ENCODE measurements at places on chromosomes 3 and 15. TPM values are rescaled to one million over a fixed set of nuclear protein-coding genes. Genes with fewer than 3 reads are reported as not detected.

Gene OR5K2
- not detected for polyA plus RNA-seq

Gene GORASP1
- polyA plus RNA-seq, result 36.7 TPM

Gene TNK2
- polyA plus RNA-seq, result 1.1 TPM

Gene SLC6A20
- polyA plus RNA-seq, result not detected

Gene HYPK
- polyA plus RNA-seq, result 16.2 TPM

Gene FOXB1
- not detected for polyA plus RNA-seq

Gene WDR49
- not detected for polyA plus RNA-seq

Gene AGBL1
- polyA plus RNA-seq, result not detected

Gene SCN5A
- polyA plus RNA-seq, result not detected

Gene CCDC9B
- not detected for polyA plus RNA-seq

Gene CILP
- polyA plus RNA-seq, result not detected

DNA sequence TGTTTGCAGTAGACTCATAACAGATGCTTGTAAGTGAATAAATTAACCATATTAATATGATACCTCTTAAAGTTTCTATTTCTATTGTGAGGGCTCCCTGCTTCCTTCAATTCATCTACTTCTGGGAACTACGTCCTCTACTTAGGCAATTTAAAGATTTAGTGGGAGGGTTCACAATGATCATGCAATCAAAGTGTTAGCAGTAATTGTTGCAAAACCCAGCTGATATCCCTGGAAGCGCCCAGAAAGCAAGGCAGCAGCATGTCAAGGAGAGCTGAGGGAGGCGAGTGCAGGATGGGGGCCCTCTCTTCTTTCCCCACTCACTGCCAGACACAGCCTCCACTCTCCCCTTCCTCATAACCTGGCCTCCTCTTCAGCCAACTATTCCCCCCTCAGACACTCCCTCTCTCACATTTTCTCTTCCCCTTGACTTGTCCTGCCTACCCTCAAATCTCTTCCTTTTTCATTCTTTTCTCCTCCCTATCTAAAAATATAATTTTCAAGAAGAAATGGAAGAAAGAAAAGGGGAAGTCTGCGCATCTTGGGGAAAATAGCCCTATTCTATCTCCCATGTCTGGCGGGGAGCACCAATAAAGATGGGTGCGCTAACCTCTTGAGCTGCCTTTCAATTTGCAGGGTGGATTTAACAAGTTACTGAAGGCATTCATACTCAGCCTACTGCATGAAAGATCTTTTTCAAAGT, 6.6 kb downstream of the TMEM212 start:
- no peaks in the 10 kb centered on the region for H3K36me3 ChIP-seq
- H3K4me3 ChIP-seq, result no peak overlapping the region
- H3K27me3 ChIP-seq, result peaks cover 7% of the 10 kb centered on the region
- no peak overlapping the region for H3K27ac ChIP-seq
- H3K4me1 ChIP-seq, result no peaks in the 10 kb centered on the region

DNA sequence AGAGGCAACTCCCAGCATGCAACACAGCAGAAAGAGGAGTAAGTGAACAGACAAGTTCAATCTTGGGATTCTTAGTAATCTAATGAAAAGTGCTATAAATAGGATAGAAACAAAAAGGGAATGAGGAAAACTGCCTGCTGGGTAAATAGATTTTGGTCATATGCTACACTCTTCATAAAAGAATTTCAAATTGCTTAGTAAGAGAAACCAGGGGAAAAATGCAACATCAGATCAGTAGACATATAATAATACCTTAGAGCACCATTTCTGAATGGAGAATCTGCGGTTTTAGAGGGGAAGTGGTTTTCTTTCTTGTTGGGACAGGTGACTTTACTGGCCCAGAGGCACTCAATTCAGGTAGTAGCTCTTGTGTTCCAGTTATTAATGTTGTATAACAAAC, 13.4 kb upstream of the TBC1D5 start:
- H3K4me1 ChIP-seq, result peaks cover 6% of the 10 kb centered on the region
- no peak overlapping the region for H3K27ac ChIP-seq
- DNase-seq, result no peak
- H3K4me3 ChIP-seq, result no peak overlapping the region
- H3K27me3 ChIP-seq, result no peaks in the 10 kb centered on the region

- H3K27me3 ChIP-seq, result no peaks in the 10 kb centered on the region
- H3K27ac ChIP-seq, result peak within 1 kb of the TSS; percentile 96
- peak; percentile 85 for DNase-seq
- peak within 1 kb of the TSS; percentile 97 for H3K4me3 ChIP-seq
- H3K36me3 ChIP-seq, result no peaks in the 10 kb centered on the region
- peaks cover 39% of the 10 kb centered on the region for H3K4me1 ChIP-seq
Observed at GRCh38 chr3:58237238-58237940, at the start of gene ABHD6. Gene ABHD6 (plus strand): TSS chr3:58237792. CDS start chr3:58256587, 18,795 bp downstream.

DNA sequence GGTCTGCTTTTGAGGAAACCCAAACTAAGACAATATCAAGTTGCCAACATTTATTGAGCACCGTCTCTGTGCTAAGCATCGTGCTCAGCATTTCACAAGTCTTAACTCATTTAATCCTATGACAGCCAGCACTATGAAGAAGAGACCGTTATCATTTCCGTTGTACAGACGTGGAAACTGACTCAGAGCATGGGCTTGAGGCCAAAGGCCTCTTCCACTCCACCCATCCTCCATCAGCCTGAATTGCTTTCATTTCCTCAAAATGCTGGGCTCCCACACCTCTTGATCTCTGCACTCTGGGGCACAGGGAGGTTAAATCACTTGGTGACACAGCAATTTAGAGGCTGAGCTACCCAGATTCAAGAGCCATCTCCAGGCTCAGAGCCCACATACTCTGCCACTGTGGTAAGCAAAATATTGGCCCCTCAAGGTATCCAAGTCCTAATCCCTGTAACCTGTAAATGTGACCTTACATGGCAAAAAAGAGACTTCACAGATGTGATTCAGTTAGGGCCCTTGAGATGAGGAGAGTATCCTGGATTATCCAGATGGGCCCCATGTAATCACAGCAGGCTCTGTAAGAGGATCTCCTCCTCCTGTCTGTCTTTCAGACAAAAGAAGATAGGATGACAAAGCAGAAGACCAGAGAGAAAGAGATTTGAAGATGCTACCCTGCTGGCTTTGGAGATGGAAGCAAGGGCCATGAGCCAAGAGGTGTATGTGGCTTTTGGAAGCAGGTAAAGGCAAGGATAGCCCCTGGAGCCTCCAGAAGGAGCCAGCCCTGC, 24.3 kb upstream of the FLNB start:
- H3K36me3 ChIP-seq, result no peaks in the 10 kb centered on the region
- peaks cover 22% of the 10 kb centered on the region for H3K4me1 ChIP-seq
- peak overlapping the region; percentile 79 for H3K27ac ChIP-seq
- H3K4me3 ChIP-seq, result peak overlapping the region; percentile 38

DNA sequence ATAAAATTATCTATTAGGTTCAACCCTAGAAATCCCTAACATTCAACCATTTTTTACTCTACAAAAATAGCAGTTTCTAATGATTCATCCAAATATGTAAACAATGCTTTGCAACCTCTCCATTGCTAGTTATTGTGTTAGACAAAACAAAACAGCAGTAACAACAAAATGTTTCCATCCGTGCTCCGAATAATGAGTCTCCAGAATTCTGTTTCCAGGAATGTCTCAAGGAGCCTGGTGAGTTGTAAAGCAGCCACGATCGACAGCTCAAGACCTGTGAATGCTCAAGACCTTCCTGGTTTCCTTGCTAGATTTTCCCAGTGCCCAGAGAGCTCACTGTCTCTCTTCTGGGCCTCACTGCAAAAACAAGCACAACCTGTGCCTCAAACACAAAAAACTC, 49.9 kb downstream of the CHRD start:
- H3K4me3 ChIP-seq, result no peak overlapping the region
- DNase-seq, result no peak
- no peaks in the 10 kb centered on the region for H3K4me1 ChIP-seq
- H3K27me3 ChIP-seq, result peaks cover 12% of the 10 kb centered on the region
- no peaks in the 10 kb centered on the region for H3K36me3 ChIP-seq

DNA sequence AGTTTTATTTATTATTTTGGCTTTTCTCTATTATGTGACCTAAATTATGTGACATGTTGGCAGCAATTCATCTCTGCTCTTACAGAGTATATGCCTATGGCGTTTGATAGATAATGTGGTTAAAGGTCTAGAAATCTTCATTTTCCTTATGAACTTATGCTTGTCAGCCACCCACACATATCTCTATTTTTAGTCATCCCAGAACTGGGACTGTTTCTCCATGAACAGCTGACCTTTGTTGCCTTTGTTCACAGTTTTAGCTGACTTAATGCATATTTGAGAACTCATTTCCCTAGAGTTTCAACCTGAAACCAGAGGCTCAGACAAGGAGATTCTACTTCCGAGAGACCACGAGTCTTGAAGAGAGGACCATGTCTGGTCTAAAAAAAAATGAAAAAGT, 176.5 kb downstream of the RAP2B start:
- no peaks in the 10 kb centered on the region for H3K36me3 ChIP-seq
- no peak for DNase-seq
- no peaks in the 10 kb centered on the region for H3K4me1 ChIP-seq
- no peak overlapping the region for H3K27ac ChIP-seq

- H3K27me3 ChIP-seq, result peaks cover 36% of the 10 kb centered on the region
- no peak for DNase-seq
- H3K4me1 ChIP-seq, result peaks cover 11% of the 10 kb centered on the region
- no peaks in the 10 kb centered on the region for H3K36me3 ChIP-seq
- no peak overlapping the region for H3K27ac ChIP-seq
Observed at GRCh38 chr3:133455281-133455680, 55.4 kb downstream of the BFSP2 start.

DNA sequence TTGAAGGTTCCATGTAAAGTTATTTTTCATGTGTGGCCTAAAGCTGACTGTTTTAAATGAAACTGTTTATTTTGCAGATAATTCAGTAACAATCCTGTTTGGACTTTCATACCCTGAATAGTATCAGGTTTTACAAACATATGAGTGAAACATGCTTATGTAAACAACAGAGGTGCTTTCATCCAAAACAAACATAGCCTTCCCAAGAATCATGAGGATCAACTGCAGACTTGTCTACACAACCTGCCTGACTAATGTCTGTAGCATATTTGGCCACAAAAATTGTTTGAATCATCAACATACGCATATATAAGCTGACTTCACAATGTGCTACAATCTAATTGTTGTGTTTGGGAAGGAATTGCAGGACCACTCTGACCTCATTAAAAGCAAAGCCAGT, 190.4 kb downstream of the DIPK2A start:
- H3K4me1 ChIP-seq, result peaks cover 12% of the 10 kb centered on the region
- no peak overlapping the region for H3K27ac ChIP-seq
- peaks cover 5% of the 10 kb centered on the region for H3K27me3 ChIP-seq
- no peak overlapping the region for H3K4me3 ChIP-seq
- no peaks in the 10 kb centered on the region for H3K36me3 ChIP-seq
- no peak for DNase-seq

DNA sequence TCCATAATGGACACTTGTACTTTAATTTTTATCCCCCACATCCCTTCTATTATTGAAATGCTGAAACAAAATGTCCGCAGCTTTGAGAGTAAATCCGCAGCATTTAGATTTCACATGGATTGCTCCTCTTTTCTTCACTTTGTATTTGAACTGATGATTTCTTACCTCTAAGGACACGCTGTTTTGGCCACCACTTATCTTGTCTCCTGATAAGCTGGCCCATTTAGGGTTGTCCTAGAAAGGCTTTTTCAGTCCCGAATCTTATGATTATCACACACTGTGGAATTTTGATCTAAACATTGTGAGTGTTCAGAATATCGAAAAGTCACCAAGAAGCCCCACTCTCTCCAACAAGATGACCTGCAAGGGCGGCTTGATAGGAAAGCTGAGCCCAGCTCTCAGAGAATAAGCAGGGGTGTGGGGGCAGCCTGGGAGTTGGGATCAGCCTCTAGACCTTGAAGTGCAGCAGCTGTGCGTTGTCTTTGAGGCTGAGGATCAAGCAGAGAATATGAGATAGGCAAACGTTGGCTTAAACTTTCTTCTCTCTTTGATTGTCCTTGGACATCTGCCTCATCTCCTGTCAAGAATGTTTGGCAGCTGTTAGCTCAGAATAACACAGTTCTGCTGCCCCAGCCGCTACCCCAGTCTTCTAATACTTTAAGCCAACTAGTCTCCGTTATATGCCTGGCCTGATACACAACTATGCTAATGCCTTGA, 399.7 kb upstream of the NR2F2 start:
- H3K4me3 ChIP-seq, result no peak overlapping the region
- no peak for DNase-seq
- H3K27ac ChIP-seq, result no peak overlapping the region
- H3K4me1 ChIP-seq, result no peaks in the 10 kb centered on the region
- no peaks in the 10 kb centered on the region for H3K27me3 ChIP-seq
- no peaks in the 10 kb centered on the region for H3K36me3 ChIP-seq

- DNase-seq, result no peak
- no peaks in the 10 kb centered on the region for H3K27me3 ChIP-seq
- H3K4me1 ChIP-seq, result peaks cover 36% of the 10 kb centered on the region
Observed at GRCh38 chr3:17194116-17194515, 309.4 kb downstream of the PLCL2 start.

DNA sequence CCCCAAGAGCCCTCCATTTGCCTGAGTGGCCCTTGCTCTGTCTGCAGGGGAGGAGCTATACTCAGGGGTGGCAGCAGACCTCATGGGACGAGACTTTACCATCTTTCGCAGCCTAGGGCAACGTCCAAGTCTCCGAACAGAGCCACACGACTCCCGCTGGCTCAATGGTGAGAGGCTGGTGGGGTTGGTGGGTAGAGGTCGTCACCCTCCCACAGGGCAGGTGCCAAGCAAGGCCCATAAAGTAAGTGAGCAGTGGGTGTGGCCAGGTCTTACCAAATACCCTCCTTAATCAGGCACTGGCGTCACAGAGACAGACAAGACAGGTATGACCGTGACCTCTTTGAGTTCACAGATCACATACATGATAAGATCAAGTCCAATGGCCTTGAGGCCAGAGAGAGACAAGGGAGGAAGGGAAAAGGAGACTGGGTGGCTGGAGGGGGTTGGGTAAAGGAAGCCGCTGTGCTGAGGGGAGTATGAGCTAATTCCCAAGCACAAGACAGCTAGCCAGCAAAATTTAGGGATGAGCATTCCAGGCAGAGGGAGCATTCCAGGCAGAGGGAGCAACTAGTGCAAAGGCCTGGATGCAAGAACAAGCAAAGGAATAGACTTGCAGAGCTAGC, 2.5 kb downstream of the SEMA3B start:
- DNase-seq, result no peak
- H3K4me3 ChIP-seq, result no peak overlapping the region
- no peaks in the 10 kb centered on the region for H3K36me3 ChIP-seq
- H3K4me1 ChIP-seq, result peaks cover 19% of the 10 kb centered on the region
- H3K27ac ChIP-seq, result no peak overlapping the region

- no peaks in the 10 kb centered on the region for H3K4me1 ChIP-seq
- no peak for DNase-seq
- H3K27me3 ChIP-seq, result no peaks in the 10 kb centered on the region
- H3K4me3 ChIP-seq, result no peak overlapping the region
- no peak overlapping the region for H3K27ac ChIP-seq
Observed at GRCh38 chr3:123340336-123340735, 108.6 kb downstream of the ADCY5 start.

- no peak for DNase-seq
- no peak overlapping the region for H3K27ac ChIP-seq
- no peaks in the 10 kb centered on the region for H3K27me3 ChIP-seq
- no peak overlapping the region for H3K4me3 ChIP-seq
- H3K4me1 ChIP-seq, result no peaks in the 10 kb centered on the region
Observed at GRCh38 chr3:7759630-7760029, 742.0 kb upstream of the LMCD1 start.

- H3K27me3 ChIP-seq, result peaks cover 4% of the 10 kb centered on the region
- no peak overlapping the region for H3K4me3 ChIP-seq
- no peak for DNase-seq
- no peaks in the 10 kb centered on the region for H3K4me1 ChIP-seq
Observed at GRCh38 chr3:9107738-9108137, 141.7 kb downstream of the SRGAP3 start.
